H1 (cell line): ENCODE measurements at places on chromosomes 7 and 10. TPM values are rescaled to one million over a fixed set of nuclear protein-coding genes. Genes with fewer than 3 reads are reported as not detected.

The ENTPD7 gene
- total RNA-seq: 14.3 and 15.6 TPM in 2 replicates

The EPHA1 gene
- total RNA-seq: 133 and 139 TPM in 2 replicates

DNA sequence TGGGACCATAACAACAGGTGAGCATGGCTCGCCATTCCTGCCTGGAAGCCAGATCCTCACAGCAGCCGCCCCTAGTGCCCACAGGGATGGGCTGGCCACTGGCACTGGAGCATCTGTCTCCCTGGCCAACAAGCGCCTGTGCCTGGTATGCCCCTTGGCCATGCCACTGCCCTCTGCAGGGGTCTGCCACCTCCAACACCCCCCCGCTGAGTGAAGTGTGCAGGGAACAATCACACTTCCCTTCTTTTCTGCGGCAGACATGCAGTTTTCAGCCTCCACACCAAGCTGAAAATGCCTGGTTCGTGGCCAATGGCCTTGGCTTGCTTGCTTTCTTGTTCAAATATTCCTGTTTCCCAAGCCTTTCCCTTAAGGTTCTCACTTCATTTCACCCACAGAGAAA is 50.7 kb downstream of the HSPA12A start:
- DNase-seq: no peak
- no peak overlapping the region for H3K27ac ChIP-seq
- no peak overlapping the region for H3K4me3 ChIP-seq
- H3K36me3 ChIP-seq: no peaks in the 10 kb centered on the region
- H3K4me1 ChIP-seq: peaks cover 4% of the 10 kb centered on the region

- no peaks in the 10 kb centered on the region for H3K36me3 ChIP-seq
- DNase-seq: no peak
- H3K27me3 ChIP-seq: no peaks in the 10 kb centered on the region
These were observed 131.7 kb downstream of the GRK5 start for GRCh38 chr10:119339109-119339508.

The CADPS2 gene
- total RNA-seq: 19.7 and 22.3 TPM in 2 replicates

DNA sequence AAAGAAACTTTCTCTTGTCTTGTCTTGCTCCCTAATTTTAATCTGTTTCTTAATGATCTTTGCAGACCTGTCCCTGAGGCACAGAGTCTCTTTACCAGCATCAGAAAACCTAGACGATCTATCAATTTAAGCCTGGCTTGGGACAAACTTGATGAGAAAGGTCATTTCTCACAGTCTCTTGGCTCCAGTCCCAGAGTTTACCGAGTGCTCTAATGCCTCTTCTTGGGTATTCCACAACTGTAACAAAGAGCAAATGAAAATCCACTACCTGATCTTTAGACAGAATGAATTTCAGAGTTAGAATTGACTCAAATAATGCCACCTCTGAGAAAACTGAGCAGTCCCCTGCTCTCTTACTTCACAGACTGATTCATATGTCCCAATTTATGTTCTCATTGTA is 106.4 kb upstream of the DNAJB12 start:
- H3K27me3 ChIP-seq: no peaks in the 10 kb centered on the region
- no peak for DNase-seq
- no peak overlapping the region for H3K27ac ChIP-seq
